ENCODE measurements at places on chromosomes 3 and 15.

GRCh38 chr3:130892759-130893375, 1.0 kb upstream of the ATP2C1 start:
- peak; percentile 73 for DNase-seq

GRCh38 chr3:50534681-50535330, 31.4 kb upstream of the CACNA2D2 start:
- peak; percentile 46 for DNase-seq

- DNase-seq: no peak
These were observed 6.6 kb downstream of the ATP6V1A start for GRCh38 chr3:113753376-113753985.

DNA sequence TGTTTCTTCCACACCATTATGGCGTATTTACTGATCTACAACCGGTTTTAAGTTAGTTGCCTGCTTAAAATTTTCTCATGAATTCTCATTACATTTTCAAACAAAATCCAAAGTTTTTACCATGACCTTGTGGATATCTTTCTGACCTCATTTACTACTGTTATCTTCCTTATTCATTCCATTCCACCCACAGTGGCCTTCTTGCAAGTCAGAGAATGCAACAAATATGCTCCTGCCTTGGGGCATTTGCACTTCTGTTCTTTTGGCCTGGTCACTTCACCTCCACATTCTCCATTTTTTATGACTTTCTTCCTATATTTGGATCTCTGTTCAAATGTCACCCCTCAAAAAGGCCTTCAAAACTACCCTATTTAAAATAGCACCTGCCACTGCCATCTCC, 8.8 kb upstream of the SLC15A2 start:
- no peak for DNase-seq

DNA sequence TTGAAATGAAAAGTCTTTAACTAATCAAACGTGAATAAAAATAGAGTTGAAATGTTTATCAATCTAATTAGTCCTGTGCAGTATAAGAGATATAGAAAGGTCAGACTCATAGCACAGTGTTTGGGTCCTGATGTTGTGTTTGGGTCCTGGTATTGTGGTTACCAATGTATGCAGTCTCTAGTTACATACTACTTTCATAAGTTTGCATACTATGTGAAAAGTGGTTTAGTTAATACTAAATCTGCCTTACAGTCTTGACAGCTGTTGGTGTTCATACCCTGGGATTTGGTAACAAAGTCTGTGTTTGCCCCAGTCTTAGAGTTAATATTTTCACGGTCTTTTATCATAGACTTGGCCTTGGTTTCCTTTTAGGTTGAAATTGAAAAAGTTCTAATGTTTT, 41.7 kb downstream of the KIF15 start:
- no peak for DNase-seq

- no peak for DNase-seq
These were observed 470.4 kb upstream of the ROBO1 start for GRCh38 chr3:80238152-80238551.

- peak; percentile 100 for DNase-seq
These were observed 370.6 kb upstream of the PROK2 start for GRCh38 chr3:72155391-72156064.

All from HCEC 1CT (cell line).